NCI-H1436 (cell line): ENCODE measurements at places on chromosomes 1 and 21.
A peak's percentile ranks its signal among the peaks of the same experiment; 100 is the strongest.

- DNase-seq: no peak
Observed at GRCh38 chr1:154765970-154766369, 104.1 kb downstream of the KCNN3 start.

GRCh38 chr1:40847023-40847745 is 15.0 kb downstream of the CITED4 start:
- no peak for DNase-seq

DNA sequence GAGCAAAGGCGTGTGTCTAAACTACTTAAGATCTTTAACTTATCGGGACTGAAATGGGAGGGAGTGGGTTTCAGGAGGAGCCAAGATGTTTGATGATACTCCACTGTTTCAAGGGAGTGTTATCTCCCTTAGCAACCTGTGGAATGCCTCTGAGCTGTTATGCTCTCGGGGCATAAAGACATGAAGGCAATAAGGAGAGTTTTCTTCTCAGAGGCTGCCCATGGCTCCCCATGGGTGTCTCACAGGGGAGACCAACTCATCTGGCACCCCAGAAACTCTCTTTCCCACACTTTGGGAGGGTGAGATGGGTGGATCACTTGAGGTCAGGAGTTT is 130.0 kb downstream of the LIPI start:
- no peak for DNase-seq

- peak; percentile 79 for DNase-seq
Observed at GRCh38 chr1:244239261-244239770, 188.2 kb downstream of the ZBTB18 start.

DNA sequence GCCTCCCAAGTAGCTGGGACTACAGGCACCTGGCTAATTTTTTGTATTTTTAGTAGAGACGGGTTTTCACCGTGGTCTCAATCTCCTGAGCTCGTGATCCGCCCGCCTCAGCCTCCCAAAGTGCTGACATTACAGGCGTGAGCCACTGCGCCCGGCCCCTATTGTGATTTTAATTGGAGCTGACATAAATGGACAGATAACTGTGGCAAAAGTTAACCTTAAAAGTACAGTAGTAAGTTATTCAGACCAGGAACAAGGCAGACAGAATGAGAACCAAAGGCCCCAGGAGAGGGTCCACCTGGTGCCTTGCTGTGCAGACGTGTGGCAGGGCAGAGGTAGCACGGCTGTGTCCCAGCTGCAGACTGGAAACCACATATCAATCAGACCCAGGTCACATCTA is 11.0 kb downstream of the TMEM201 start:
- DNase-seq: no peak

DNA sequence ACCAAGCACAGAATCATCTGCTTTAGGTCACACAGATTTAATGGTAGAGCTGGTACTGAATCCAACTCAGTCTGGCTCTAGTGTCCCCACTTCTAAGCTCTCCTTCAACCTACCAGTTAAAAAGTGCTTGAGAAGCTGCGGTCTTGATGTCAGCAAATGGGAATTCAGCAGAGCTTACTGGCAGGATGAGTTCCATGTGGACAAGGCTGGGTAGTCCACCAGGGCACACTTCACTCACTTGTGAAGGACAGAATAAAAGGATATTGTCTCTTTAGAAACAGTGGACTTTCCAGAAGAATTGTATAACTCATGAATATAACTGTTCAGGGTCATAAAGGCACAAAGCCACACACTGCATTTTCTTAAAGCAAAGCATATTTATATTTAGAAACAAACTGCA is 35.1 kb upstream of the GUCA2B start:
- DNase-seq: no peak

- DNase-seq: no peak
Observed at GRCh38 chr1:201937624-201938213, 8.6 kb downstream of the LMOD1 start.

- no peak for DNase-seq
Observed at GRCh38 chr21:14762734-14763694, 216.9 kb upstream of the SAMSN1 start.

GRCh38 chr1:221497046-221497445 is 244.8 kb downstream of the DUSP10 start:
- no peak for DNase-seq

DNA sequence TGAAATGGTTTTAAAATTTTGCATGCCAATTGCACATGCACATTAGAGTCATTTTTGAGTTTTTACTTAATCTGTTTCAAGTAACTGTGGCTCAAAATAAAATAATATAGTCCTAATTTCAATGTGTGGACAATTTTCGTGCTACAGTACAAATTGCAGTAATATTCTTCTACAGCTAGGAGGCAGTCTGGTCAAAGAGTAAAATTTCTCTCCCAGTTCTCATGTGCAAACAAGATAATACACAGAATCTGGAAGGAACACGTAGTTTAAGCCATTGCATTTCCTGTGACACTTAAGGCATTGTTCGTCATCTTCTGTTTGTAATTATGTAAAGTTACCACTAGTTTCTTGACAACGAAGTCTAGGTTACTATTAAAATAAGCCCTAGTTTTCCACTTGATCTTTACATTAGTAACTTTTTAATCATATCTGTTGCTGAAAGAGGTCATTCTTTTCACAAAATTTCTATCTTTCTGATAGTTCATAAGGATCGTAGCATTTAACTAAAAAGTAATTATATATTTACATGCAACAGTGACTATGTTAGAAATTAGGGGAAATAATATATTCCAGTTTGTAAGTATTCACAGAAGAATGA is 28.9 kb downstream of the ODR4 start:
- peak; percentile 1 for DNase-seq

DNA sequence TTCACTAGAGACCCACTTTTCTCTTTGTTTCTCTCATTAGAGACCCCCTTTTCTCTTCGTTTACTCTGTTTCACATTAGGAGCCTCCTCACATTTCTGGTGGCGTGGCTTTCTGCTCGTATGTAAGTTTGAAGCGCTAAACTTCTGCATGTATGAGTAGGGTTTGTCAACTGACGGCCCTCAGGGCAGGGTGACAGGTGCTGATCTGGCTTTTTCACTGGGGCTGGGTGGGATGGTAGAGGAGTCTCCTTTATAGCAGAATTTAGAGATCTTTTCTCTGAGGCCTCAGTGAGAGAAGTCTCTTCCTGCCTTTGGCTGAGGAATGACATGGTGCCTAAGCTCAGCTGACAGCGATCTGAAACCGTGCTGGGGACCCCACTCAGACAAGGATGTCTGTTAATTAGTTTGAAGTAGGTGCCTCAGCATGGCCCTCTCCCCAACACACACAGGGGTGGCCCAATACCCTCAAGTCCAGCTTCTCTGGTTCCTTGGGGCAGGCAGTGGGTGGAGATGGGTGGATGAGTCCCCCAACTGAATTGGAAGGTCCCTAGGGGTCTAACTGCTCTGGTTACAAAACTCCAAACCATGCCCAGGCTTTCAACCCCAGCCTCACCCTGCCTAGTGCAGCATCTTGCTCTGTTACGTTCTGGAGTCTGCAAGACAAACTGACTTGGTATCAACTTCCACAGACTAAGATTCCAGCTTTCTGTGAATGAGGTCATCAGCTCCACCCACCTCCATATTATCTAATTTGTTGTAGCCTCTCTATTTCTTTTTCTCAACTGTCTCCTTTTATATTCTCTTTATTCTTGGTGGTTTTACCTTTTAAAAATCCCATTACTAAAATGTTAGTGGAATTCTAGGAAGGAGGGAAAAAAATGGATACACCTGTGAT is 3.2 kb downstream of the SLC1A7 start:
- no peak for DNase-seq

DNA sequence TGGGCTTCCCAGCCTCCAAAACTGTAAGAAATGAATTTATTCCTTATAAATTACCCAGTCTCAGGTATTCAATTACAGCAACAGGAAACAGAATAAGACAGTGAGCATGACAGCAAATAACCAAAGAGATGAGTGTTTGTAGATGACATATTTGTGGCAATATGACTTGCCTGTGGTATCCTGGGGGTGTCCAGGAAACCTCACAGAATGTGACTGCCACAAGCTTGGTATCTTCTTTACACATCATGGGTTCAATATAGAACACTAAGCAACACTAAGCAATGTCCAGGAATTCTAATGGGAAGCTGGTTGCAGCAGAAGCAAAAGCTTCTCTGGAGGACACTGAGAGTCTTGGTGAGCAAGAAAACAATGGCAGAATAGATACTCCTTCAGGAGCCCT is 236.4 kb upstream of the BEND5 start:
- DNase-seq: no peak
